Stimulated activated CD8-positive, alpha-beta memory T cell treated with anti-CD3 and anti-CD28 coated beads, Interleukin-15, amount 100 ng/mL, for 24 hours (primary cell): ENCODE measurements at places on chromosomes 2 and 18.

- DNase-seq: no peak
These were observed 264.6 kb upstream of the THUMPD2 start for GRCh38 chr2:40043641-40044040.

DNA sequence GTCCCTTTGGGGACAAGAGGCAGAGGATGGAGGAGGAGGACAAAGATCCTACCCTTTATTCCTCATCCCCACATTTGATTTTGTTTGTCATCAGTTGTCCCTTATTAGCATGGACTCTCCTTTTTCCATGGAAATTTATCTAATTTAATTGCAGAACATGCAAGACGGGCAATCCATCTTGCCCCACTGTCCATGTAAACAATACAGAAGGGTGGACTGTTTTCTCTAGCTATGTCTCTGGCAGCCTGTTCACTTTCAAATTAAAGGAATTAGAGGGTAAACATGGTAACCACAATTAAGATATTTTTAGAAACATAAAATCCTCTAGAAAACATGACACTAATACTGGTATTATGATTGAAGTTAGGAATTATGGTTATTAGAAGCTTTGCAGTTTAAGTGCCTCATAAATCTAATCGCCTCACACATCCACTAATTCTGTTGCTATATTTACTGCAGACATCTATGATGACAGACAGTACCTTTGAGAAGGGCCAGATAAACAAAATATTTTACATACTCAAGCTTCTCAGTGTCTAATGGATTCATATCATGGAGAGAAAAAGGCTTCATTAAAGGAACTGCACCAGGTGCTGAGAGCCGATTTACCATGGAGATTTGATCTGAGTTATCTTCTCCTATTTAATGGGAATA is 215.5 kb downstream of the LNPK start:
- no peak for DNase-seq

- no peak for DNase-seq
These were observed 123.3 kb downstream of the PRKCE start for GRCh38 chr2:45774688-45775244.

GRCh38 chr2:129821445-129821844 is 158.0 kb upstream of the RAB6C start:
- no peak for DNase-seq

DNA sequence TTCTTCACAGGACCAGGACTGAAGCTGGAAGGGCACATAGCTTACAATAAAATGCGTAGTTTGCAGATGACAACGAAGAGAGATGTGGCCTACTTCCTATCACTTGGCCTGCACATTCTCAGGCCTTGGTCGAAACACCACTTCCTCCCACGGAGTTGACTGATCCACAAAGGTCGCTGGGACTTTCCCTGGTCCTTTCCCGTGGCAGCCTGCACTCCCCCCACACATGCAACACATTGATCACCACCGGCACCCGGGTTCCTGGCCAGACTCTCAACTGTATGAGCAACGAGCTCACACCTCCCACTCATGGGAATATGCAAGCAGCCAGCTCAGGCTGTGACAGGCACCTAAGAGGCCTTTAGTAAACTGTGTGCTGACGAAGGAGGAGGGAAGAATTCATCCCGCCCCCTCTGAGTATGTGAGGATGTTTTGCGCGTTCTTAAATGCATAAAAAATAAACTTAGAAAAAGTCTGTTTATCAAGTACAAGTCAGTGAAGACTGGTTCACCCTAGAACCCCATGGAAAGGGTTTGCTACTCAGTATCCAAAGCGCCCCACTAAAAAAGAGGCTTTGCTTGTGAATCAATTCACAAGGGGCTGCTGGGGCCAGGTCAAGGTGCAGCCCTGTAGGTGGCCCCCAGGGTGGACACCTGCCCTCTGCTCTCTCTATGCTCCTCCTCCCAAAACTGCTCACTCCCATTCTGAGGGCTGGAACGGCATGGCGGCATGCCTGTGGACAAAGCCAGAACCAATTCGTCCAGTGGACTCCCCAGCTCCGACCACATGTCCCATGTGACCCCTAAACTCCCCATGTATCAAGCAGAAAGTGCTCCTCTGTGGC is 154.3 kb downstream of the EIPR1 start:
- peak; percentile 36 for DNase-seq

DNA sequence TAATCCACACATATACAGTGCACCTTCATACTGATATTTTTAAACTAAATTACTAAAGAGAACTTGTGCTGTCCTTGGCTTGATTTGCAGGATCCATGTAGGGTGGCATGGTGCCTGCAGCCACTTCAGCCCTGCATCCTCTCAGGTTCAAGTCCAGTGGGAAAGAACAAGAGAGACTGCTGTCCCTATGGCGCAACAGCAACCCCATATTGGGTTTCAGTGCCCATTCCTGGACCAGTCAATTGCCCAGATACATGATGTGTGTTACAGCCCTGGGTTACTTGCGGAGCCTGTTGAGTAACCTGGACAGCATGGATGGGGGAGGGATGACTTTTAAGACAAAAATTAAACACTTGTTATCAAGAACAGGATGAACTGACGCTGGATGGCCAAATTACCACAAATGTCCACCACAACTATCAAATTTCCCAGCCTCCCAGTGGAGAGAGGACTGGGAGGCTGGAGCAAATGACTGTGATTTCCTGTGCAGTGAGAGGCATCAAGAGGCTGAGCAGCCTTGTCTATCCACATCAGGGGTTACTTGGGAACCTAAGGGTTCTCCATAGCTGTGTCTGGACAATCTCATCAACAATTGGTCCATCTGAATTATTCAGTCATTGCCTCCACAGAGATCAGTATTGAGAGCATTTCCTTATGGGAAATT is 162.0 kb downstream of the CAPN13 start:
- DNase-seq: no peak

DNA sequence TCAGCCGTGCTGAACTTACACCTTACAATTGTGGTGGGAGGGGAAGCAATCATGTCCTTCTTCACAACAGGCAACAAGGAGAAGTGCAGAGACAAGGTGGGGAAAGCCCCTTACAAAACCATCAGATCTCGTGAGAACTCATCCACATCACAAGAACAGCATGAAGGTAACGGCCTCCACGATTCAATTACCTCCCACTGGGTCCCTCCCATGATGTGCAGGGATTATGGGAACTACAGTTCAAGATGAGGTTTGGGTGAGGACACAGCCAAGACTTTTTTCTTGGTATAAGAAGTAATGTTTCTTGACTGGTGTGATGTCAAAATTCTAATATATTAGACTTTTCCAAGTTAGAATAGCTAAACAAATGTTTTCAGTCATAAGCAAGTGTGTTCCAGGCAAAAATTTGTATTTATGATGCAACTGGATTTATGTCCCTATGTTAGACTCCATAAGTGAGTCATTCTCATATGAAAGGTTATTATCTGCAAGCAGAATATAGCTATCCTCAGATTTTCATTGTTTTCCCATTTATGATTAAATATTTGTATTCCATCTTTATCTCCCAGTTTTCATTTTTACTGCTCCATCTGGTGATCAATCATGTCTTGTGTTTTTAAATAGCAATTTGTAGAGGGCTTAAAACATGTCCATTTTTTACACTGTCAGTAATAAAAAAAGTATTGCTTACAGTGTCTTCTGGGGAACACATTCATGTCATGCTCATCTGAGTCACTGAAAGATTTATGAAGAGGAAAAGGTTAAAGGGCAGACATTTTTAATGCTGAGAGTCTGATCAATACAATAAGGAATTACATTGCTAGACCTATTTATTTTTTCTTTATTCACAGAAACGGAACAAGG is 995.2 kb upstream of the CDH2 start:
- DNase-seq: no peak

DNA sequence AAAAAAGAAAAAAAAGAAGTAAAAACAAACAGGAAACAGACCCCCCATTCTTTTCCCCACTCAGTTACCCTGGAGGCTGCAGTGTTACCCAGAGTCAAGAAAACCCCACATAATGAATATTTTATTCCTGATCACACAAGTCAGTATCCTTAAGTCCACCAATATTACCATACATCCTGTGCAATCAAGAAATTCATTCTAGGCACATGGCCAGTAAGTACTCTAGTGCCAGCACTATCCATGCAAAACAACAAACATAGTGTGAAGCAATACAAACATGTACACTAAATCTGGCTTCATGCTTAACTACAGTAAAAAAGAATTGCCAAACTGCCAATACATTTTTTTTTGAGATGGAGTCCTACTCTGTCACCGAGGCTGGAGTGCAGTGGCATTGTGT is 111.6 kb downstream of the FAM168B start:
- DNase-seq: no peak

DNA sequence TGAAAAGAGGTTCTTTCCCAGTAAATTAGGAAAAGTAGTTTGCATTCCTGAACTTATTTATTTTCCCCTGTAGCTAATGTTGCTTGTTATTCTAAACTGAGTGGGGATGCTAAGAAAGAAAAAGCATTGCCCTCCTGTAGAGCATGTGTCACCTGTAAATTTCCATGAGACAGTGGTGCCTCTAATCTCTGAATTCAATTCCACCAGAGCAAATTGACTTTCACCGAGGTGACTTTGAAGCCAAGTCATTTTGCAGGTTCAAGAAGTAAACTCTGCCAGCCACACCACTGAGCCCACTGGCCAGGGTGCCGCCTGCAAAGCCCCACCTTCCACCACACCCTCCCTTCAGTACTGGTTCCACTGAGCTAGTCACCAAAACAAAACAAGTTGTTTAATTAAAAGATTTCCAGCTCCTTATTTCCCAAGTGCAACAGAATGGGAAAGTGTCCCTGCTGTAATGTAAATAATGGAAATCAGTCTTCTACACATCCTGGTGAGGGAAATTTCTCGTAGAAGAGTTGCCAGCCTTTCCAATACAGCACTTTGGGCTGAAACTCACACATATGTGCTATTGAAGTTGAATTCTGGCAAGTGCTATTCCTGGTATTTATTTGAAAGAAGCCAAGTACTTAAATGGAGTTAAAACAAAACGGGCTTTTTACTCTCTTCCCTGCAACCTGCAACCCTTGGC is 254.8 kb downstream of the RNF152 start:
- no peak for DNase-seq

GRCh38 chr2:118847762-118848172 is 319 bp upstream of the EN1 start:
- no peak for DNase-seq
